ENCODE measurements at places on chromosomes 2 and 18. TPM values are rescaled to one million over a fixed set of nuclear protein-coding genes. Genes with fewer than 3 reads are reported as not detected.
A peak's percentile ranks its signal among the peaks of the same experiment; 100 is the strongest.

DNA sequence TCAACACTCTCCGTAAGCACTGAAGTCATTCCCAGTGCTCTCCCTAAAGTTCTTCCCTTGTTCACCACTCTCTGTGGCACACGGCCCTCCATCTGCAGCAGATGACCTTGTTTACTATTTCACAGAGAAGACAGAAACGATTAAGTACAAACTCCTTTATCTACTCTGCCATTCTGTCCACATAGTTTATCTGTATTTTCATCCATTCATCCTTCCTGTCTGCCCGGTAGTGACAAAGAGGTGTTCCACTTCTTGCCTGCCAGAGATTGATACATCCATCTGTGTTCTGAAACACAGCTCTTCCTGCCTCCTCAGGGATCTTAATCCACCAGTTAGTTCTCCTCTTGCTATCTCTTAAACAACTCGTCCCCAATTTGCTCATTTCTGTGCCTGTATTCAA lies 77.9 kb upstream of the CD226 start:
- DNase-seq: no peak

DNA sequence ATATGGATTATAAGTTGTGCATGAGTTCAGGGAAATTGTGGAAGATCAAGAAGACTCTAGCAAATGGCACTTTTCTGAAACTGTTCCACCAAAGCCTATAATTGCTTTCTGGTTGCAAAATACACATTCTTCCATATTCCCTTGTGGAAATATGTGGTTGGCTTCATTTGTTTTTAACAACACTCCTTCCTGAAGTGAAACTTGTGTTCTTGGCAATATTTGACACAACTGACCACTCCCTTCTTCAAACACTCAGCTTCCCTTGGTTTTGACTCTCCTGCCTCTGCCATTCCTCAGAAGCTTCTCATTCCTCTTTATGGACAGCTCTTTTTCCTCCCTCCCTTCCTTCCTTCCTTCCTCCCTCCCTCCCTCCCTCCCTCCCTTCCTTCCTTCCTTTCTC lies 192.3 kb downstream of the PMAIP1 start:
- DNase-seq: no peak

GRCh38 chr2:196333397-196333796 lies 162.0 kb upstream of the STK17B start:
- no peak for DNase-seq

GRCh38 chr2:237669628-237670392 lies 42.4 kb downstream of the LRRFIP1 start:
- DNase-seq: peak; percentile 94

DNA sequence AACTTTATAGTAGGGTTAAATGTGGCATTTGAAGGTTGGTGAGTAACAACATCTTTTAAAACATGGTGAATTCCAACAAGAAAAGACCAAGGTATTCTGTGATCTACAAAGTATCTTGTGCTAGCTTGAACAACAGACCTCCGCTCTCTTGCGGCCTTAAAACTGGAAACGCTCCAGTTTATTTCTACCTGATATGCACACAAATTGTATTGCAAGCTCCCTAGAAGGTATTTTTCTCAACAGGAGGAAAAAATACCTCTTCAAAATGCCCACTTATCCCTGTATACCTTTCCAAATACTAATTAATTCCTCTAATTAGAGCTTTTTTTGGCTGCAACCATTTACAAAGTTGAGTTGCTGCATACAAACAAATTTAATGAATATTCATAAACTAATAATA lies 69.5 kb downstream of the KCNH7 start:
- no peak for DNase-seq

Gene NDUFB3
- total RNA-seq: 29.4 TPM

Gene CELF4
- 5.3 TPM for total RNA-seq
